Activated CD4-positive, alpha-beta T cell treated with anti-CD3 and anti-CD28 coated beads for 1 hour (primary cell): ENCODE measurements at places on chromosomes 11 and 22.

GRCh38 chr11:102522312-102523188 is 8.0 kb downstream of the MMP7 start:
- no peak for DNase-seq

DNA sequence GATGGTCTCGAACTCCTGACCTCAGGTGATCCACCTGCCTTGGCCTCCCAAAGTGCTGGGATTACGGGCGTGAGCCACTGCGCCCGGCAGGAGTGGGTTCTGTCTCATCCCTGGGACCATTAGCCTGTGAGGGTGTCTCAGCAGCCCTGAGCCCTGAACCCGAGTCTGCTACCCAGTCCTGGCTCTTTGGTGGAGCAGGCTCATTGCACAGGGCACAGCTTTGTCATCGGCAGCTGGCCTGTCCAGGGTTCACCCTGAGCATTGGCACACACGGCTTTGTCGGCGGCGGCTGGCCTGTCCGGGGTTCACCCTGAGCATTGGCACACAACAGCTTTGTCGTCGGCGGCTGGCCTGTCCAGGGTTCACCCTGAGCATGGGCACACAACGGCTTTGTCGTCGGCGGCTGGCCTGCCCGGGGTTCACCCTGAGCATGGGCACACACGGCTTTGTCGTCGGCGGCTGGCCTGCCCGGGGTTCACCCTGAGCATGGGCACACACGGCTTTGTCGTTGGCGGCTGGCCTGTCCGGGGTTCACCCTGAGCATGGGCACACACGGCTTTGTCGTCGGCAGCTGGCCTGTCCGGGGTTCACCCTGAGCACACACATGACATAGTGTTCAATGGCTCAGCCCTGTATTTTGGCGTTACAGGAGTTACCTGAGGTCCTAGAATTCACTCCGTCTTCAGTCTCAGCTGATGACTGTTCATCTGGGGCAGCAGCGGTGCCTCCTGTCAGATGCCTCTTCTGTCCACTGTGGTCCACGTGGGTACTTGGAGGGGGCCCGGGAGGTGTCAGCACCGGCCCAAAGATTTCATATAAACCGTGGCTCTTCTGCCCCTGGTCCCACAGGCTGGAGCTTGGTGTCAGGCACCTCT is 1082.5 kb downstream of the BRD1 start:
- no peak for DNase-seq

DNA sequence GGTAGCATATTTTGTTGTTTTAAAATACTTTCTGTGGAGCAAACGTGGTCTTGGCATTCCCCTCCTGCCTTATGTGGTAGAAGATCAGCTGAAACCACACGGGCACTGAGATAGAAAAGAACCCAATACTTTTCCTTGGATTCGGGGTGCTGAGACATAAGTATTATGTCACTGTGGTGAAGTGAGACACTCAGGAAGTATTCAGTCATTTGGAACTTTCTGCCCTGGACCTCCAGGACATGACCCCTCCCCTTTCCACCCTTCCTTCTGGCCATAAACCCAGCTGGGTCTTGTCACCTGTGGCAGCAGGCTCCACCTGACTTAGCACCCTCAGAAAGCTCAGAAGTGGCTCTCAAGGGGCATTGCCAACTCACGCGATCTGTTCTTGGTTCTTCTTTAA is 123.4 kb downstream of the SWAP70 start:
- DNase-seq = no peak

GRCh38 chr11:33387996-33388395 is 130.8 kb downstream of the HIPK3 start:
- no peak for DNase-seq

- no peak for DNase-seq
Observed at GRCh38 chr11:60018058-60018457, 1.1 kb downstream of the OOSP4B start.

GRCh38 chr22:48021991-48022401 is 1259.5 kb downstream of the TBC1D22A start:
- DNase-seq = no peak

GRCh38 chr11:59943997-59944714 is 5.9 kb downstream of the OOSP1 start:
- DNase-seq = no peak

GRCh38 chr11:58801974-58802545 is 42.4 kb downstream of the GLYATL2 start:
- no peak for DNase-seq

GRCh38 chr11:96051820-96052219 is 127.9 kb upstream of the MTMR2 start:
- no peak for DNase-seq

DNA sequence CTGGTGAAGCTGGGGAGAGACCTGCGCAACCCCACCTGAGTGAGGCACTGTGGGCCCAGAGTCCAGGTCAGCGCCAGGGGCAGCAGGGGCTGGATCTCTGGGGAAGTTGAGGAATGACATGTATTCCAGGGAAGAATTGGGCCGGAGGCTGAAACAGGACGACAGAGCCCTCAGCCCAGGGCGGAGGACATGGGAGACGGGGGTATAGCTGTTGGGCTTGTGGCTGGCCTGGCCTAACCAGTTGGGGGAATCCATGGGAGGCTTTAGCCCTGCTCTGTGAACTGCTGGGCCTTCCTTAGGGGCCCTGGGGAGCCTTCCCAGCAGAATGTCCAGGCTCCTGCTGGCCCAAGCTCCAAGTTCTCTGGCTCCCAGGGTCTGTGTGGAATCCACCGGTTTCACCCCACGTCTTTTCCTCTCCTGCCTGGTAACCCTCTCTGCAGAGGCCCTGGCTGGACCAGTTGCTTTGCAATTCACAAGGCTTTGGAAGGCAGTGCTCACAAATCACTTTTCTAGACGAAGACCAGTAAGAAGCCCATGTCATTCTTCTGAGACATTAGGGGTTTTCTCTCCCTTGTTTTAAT is 50.4 kb upstream of the KCNQ1OT1 start:
- DNase-seq = no peak
